ENCODE measurements at places on chromosomes 2 and 18.
A peak's percentile ranks its signal among the peaks of the same experiment; 100 is the strongest.

GRCh38 chr2:204019572-204020501, 83.3 kb downstream of the ICOS start:
- peak; percentile 22 for DNase-seq

GRCh38 chr18:9866627-9867026, 19.1 kb upstream of the TXNDC2 start:
- no peak for DNase-seq

- DNase-seq, result peak; percentile 70
Observed at GRCh38 chr2:181805228-181806038, 86.1 kb upstream of the ITPRID2 start.

- peak; percentile 40 for DNase-seq
Observed at GRCh38 chr2:226772389-226773179, 27.0 kb downstream of the IRS1 start.

DNA sequence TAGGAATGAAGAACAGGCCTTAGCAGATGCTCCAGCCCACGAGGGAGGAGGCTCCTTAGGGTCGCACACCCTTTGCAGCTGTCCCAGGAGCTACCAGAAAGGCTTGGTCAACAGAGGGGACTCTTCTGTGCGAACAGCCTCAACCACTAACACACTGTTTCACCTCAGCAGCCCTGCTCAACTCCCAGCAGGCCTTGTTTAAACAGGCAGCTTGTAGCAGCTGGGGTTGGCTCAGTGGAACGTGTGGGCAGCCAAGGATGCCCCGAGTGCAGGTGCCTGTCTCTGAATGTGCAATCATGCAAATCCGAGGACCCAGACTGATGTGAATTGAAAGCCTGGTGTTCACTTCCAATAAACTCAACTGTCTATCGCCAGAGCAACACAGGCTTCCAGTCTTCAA, 88.7 kb upstream of the CXCR4 start:
- DNase-seq, result no peak

DNA sequence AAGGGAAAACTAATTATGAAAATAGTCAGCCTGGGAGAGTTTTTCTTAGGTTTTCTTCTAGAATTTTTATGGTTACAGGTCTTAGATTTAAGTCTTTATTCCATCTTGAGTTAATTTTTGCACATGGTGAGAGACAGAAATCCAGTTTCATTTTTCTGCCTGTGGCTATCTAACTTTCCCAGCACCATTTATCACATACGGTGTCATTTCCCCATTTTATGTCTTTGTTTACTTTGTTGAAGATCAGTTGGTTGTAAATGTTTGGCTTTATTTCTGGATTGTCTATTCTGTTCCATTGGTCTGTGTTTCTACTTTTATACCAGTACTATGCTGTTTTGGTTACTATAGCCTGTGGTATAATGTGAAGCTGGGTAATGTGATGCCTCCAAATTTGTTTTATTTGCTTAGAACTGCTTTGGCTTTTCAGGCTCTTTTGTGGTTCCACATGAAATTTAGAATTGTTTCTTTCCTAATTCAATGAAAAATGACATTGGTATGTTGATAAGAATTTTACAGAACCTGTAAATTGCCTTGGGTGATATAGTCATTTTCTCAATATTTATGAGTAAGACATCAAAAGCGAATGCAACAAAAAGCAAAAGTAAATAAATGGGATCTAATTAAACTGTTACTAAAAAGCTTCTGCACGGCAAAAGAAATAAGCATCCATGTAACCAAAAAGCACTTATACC, 146.1 kb upstream of the NOL4 start:
- no peak for DNase-seq

- no peak for DNase-seq
Observed at GRCh38 chr2:149627111-149627801, 39.7 kb upstream of the MMADHC start.

DNA sequence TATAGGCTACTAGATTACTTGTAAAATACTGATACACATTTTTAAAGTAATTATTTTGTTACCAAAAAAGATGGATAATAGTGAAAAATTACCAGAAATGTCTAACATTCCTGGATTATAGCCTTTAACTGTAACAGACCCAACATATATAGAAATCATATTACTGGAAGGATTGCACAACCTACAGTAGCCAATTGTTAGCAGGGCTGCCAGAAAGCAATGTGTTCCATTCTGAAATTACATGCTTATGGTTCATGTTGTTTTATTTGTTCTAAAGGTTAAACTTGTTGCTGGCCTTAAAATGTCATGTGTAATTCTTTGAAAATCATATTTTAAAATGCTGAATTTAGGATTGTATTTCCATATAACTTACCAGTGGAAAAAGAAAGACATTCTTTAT, 793.6 kb upstream of the ACVR2A start:
- DNase-seq, result no peak

GRCh38 chr2:111222204-111222866, 101.6 kb downstream of the BCL2L11 start:
- DNase-seq, result no peak

GRCh38 chr2:222842491-222843174, 18.2 kb upstream of the ACSL3 start:
- DNase-seq, result no peak

- peak; percentile 28 for DNase-seq
Observed at GRCh38 chr18:56789004-56789888, 138.1 kb downstream of the WDR7 start.

DNA sequence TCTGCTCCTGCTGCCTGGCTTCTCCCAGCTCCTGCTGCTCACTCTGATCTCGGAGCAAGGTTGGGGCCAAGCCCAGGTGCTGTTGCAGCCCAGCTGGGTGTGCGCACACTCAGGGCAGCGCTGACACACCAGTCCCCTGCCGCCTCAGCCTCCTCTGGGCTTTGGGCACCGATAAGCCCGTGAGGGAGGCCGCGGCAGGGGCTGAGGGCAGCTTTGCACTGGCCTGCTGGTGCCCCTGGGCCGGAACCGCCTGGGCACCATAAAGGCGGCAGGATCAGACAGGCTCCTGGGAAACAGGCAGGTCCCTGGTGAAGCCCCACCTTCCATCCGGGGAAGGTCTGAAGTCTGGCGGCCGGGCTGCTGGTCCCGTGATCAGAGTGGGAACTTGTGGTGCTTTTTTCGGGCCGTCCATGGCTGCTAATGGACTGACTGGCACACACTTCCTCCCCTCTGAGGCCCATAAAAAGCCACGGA, 14.1 kb upstream of the EML6 start:
- DNase-seq, result no peak

DNA sequence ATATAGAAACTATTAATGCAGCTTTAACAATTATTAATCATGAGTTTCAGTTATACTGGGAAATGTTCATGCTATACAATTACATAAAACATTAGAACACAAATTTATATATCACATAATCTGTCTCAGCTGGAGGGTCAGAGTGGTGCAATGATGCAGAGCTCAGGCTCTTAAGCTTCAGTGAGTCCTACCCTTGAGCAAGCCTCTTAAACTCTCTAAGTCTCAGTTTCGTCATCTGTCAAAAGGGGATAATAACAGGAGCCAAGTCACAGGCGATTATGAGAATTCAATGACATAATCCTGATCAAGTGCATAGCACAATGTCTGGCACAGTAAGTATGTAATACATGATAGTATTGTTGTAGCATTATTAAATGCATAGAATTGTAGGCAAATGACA, 46.0 kb downstream of the LAMA1 start:
- DNase-seq, result no peak

GRCh38 chr2:118055512-118056164, 32.6 kb upstream of the INSIG2 start:
- DNase-seq, result no peak

- DNase-seq, result no peak
Observed at GRCh38 chr2:201781557-201782051, 871 bp upstream of the ALS2 start.

DNA sequence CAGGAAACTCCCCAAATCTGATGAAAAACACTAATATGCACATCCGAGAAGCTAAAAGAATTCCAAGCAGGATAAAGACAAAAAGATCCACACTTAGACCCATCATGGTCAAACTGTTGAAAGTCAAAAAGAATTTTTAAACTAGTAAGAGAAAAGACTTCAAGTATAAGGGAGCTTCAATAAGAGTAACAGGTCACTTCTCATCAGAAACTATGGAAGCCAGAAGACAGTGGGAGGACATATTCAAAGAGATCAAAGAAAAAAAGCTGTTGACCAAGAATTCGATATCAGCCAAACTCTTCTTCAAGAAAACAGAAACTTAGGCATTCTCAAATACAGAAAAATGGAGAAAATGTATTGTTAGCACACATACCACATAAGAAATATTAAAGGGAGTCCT, 50.4 kb downstream of the ZC3H8 start:
- peak; percentile 6 for DNase-seq

- no peak for DNase-seq
Observed at GRCh38 chr2:70336552-70336951, 34.7 kb upstream of the FAM136A start.

DNA sequence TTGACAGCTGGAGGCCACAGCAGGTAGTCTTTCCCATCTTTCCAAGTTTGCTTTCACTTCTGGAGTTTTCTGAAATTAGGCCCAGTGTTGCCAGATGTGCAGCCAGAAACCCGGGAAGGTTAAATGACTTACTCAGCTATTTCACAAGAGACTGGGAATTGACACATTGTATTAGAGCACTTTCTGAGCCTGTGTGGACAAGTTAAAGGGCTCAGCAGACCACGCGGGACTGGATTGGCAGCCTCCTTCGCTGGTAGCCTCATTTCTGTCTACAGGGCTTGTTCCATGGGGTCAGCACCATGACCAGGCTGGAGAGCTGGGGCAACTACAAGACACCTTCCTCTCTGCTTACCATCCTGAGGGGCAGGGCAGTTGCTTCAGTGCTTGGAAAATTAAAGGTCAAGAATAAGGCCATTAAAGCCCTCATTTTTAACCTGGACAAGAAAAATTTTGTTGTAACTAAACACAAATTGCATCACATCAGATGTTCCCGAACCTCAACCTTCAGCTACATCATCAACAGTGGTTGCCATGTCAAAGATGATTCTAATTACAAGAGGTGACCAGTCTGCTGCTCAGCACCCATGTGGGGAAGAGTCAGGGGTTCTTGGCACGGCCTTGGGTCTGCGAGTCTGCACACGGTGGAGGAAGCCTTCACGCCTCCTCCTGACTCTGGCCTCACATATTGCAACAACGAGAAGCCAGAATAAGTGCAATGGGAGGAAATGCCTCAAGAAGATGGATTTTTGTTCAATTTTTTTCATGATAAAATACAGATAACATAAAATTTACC, 279.5 kb upstream of the RAB6C start:
- DNase-seq, result no peak

DNA sequence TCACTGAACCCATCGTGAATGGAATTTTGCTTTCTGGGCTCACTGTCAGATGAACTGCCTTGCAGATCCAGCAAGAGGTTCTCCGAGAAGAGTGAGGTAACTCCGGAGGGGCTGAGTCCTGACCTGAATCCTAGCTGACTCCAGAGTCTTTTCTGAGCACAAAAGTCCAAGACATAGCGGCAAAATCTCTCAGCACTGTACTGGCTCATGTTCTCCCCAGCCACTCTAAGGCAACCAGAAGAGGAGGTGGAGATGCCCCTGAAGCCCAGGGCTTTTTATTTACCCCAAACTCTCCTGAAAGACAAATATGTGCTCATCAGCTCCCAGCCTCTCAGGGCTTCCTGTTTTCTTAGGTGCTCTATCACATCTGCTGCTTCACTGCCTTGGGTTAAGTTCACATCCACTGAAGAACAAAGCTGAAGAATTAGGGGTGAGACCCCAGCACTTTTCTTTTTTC, 221.8 kb downstream of the MREG start:
- DNase-seq, result no peak

GRCh38 chr2:200026332-200027230, 71.2 kb downstream of the MAIP1 start:
- DNase-seq, result peak; percentile 54

DNA sequence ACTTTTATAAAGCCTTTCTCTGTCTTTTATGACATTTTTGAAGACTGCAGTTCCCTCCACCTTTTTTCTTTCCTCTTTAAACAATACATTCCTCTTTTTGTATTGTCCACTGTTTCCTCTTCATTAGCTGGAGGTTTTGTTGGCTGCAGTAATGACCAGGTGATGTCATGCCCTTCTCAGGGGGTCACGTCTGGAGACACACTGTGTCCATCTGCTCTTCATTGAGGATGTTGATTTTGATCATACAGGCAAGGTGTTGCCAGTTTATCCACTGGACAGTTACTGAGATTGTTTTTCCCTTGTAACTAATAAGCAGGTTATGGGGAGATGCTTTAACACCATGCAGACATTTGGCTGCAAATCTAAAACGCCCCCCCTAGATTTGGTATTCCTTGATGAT, 19.8 kb downstream of the ZNF407 start:
- DNase-seq, result no peak

DNA sequence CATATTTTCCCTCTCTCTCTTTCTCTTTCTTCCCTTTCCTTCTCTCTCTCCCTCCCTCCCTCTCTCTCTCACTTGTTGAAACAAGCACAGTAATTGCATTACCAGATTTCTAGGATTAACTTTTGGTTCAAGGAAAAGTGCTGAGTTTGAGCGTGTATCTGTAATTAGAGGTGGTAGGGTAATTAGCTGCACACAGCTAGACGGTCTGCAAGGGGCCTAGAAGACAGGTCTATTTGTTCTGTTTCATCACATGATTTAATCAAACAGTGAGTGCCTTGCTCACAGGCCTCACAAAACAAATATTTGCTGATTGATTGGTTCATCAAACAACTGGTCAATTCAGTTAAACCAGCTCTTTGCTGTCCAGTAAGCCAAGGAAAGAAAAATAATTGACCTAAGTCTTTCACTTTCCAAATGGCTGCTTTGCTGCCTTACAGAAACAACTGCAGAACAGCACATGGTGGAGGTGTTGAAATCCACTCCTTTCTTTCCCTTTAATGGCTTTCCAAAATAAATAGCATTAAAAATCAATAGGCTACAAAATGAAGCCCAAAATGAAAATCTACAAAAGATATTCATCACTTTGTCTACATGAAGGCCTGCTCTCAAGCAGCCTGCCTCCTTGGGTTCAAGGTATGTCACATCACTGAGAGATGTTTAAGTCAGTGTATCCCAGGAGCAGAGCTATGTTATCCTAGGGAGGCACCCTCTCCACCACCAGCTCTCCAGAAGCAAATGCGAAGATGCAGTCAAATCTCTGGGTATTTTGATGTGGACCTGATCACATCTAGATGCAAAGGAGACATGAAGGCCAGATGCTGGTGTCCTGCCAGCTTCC, 264.4 kb upstream of the SIX2 start:
- no peak for DNase-seq

DNA sequence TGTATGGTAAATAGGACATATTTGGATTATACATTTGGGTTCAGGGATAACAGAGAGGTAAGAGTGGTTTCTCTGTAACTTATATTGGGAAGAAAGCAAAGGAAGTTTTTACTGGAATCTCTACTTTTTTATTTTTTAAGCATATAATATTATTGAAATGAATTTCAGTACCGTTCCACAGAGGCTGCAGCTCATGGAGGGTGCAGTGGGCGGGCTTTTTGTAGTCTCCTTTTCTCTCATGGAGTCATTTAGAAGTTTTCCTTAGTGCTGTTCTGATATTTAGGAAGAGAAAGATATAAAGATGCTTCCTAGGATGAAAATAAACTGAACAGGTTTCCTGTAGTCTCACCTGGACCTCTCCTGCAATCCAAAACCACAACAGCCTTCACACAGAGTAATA, 1153.3 kb upstream of the TMEFF2 start:
- no peak for DNase-seq

GRCh38 chr2:194328456-194328855, 1328.6 kb upstream of the SLC39A10 start:
- DNase-seq, result no peak

- DNase-seq, result peak; percentile 67
Observed at GRCh38 chr18:24514439-24514838, 54.0 kb downstream of the HRH4 start.

All from fibroblast of skin of back (primary cell).